ENCODE measurements at places on chromosomes 12 and 14.
A peak's percentile ranks its signal among the peaks of the same experiment; 100 is the strongest.

GRCh38 chr12:121534495-121535148 is 46.2 kb downstream of the KDM2B start:
- DNase-seq = peak; percentile 57

GRCh38 chr12:5710260-5710878 is 234.7 kb downstream of the ANO2 start:
- DNase-seq = no peak

DNA sequence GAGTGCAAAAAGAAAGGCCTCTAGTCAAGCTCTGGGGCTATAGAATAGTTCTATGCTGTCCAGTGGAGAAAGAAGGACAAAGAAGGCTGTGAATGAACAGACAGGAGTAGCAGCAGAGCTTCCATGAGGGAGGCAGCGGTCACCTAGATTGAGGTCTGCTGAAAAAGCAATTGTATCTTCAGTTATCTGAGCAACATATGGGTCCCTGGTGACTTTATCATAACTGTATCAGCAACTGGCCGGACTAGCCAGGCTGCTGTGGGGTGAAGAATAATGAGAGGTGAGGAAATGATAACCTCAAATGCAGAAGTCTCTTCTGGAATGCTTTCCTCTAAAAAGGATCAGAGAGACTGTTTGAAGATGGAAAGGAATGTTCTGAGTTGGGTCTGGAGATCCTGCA is 971.3 kb upstream of the TMEM132C start:
- DNase-seq = no peak

DNA sequence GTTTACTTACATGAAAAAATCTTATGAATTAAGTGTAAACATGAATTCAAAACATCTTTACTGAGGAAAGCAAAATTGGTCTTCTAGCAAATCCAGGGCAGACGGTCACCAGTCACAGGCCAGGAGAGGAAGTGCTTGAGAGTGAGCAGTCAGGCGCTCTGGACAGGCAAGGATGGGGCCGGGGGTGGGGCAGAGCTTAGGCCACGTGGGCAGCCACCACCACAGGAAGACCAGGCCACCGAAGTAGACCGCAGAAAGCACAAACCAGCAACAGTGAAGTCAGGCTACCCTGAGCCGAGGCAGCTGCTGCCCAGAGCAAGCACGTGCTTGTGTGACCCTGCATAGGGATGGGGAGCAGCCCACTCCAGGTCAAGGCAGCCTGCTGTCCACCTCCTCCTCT is 33.5 kb downstream of the SLC6A12 start:
- DNase-seq = peak; percentile 55

DNA sequence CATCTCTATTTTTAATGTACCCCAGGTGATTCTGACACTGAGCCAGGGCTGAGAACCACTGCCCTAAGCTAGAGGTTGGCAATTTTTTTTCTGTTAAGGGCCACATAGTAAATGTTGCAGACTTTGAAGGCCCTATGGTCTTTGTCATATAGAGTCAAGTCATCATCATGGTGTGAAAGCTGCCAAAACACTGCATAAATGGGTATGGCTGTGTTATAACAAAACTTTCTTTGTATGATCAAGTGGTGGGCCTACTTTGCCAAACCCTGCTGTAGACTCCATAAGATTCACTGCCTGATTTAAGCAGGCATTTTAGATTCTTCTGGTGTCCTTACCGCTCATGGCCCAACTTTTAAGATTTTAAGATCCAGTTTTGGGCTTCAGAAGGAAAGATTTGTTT is 76.8 kb downstream of the CLMN start:
- DNase-seq = no peak

DNA sequence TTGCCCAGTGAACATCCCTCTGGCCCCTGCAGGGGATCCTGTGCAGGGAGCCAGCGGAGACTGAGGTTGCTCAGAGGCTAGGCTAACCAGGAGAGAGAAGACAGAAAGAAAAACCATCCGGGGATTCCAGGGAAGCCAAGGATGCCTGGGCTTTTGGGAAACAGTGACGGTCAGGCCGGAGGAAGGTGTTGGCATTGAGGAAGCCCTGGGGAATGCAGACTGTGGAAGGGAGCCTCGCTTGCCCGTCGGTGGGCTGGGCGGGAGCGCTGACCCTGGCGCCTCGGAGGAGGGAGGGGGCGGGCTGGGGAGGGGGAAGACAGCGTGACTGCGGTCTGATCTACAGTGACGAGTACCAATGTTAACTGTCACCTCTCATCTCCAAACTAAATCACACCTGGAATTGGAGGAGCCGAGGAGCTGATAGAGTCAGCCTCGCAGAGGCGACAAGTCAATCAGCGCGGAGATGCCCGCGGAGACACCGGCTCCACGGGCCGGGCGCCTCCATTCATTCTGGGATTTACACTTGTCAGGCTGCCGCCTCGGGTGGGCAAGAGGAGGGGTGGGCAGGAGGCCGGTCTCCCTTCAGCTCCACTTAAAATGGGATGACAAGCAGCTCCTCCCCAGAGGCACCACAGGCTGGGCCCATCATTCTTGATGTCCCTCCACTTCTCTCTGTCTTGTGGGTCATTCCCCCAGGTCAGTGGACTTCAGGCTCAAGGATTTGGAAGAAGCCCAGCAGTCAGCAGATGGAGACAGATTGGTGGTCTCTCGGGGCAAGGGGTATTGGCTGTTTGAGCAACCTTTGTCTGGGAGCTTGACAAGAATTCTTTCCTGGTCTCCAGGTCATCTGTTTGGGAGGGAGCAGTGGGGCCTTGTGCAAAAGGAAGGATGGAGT is 20.4 kb upstream of the GPATCH2L start:
- no peak for DNase-seq

GRCh38 chr12:69936214-69936731 is 111.2 kb downstream of the MYRFL start:
- DNase-seq = no peak

GRCh38 chr12:117046861-117047530 is 52.2 kb downstream of the TESC start:
- DNase-seq = no peak

Data from immature natural killer cell (primary cell).